ENCODE measurements at places on chromosomes 5 and 9.
A peak's percentile ranks its signal among the peaks of the same experiment; 100 is the strongest.

GRCh38 chr5:6492934-6493333, 44.3 kb downstream of the UBE2QL1 start:
- no peak for DNase-seq

DNA sequence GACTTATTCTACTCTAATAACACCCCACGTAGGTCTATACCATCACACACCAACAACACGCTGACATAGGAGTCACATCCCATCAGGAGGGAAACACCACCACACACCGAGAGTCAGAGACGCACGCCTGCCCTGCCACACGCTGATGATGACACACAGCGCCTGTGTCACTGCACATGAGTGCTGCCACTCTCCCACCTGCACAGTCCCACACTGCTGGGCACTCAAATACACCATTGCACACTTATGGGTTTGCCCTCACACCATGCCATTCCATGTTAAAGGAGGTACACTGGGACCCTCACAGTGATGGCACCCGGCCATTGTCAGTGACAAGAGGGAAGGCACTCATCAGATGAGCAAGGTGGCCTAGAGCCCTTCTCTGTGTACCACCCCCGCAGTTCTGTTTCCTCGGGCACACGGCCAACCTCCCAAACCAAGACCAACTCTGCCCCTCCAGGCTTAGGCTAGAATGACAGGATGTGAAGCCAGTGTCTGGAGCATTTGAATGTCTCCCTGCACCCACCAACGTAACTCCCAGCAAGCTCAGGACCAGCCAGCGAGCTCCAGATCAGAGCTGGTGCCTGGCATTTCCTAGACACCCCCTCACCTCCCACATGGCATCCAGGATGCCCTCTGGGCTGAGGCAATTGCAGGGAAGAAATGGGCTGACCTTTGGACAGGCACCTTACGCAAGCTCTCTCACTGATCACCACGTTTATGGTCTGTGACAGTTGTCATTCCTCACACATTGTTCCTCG, 3.6 kb upstream of the CPLX2 start:
- no peak for DNase-seq

DNA sequence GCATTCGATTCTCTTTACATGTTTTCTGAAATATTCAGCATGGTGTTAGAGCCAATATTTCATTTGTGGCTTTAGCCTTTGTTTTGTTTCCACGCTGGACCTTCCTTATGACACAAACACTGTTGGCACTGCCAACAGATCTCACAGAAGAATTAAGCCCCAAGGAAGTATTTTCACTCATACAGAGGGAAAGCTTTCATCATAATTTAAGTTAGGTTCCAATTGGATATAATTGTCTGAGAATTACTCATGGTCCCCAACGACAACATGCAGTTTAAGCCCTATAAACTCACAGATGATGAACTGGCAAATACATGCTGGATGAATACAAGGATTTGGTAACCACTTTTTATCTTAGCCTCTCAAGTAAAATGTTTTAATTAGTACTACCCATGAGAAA, 259.5 kb downstream of the EBF1 start:
- DNase-seq = peak; percentile 5

- peak; percentile 67 for DNase-seq
Measured at GRCh38 chr5:153496835-153497234, 6.4 kb downstream of the GRIA1 start.

GRCh38 chr5:321230-321725, at the start of gene AHRR:
Gene AHRR (plus strand): TSS chr5:321714. CDS start chr5:343903, 22,189 bp downstream.
- peak; percentile 59 for DNase-seq

GRCh38 chr9:4148751-4149150, 151.1 kb downstream of the GLIS3 start:
- DNase-seq = no peak

DNA sequence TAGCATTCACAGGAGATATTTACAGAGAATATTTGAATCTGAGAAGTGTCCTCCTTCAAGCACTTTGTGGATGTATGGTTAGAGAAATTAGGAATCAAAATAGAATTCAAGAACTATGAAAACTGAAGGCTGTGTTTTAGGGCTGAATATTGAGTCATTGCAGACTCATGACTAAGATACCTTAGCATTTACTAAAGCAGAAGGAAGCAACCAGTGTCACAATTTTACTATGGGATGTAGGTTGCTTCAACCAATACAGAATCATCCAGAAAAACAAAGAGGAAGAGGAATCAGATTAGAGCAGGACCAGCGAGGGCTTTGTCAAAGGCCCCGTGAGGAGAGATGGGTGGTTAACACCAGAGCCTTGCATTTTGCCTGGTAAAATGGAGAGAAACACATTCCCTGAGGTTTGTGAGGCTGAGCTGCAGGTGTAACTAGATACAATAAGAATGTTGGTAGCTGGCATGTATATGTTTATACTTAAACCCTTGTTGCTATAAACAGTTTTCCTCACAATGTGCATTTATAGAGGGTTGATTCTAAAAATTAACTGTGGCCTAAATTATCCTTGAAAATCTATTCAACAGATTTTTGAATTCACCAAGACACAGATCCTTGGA, 518.1 kb downstream of the AGTPBP1 start:
- DNase-seq = peak; percentile 10
